Right ventricle myocardium inferior (tissue), 1 donor: ENCODE measurements at places on chromosomes 7 and 10.

DNA sequence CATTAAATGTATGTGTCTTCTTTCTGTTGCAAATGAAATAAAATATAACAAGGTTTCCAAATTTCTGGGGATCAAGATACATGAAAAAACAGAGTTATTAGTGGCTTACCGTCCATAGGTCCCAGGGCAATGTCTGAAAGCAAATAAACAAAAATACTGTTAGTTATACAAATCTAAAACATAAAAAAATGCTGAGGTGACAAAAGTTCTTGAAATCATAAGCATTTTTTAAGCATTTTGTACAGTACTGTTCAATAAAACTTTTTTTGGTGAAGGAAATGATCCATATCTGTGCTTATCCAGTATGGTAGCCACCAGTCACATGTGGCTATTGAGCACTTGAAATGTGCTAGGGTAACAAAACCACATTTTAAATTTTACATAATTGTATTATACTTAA is 158.6 kb upstream of the TARP start:
- DNase-seq = no peak

- DNase-seq = no peak
These were observed 107.6 kb downstream of the KCNMA1 start for GRCh38 chr10:77530011-77530410.

DNA sequence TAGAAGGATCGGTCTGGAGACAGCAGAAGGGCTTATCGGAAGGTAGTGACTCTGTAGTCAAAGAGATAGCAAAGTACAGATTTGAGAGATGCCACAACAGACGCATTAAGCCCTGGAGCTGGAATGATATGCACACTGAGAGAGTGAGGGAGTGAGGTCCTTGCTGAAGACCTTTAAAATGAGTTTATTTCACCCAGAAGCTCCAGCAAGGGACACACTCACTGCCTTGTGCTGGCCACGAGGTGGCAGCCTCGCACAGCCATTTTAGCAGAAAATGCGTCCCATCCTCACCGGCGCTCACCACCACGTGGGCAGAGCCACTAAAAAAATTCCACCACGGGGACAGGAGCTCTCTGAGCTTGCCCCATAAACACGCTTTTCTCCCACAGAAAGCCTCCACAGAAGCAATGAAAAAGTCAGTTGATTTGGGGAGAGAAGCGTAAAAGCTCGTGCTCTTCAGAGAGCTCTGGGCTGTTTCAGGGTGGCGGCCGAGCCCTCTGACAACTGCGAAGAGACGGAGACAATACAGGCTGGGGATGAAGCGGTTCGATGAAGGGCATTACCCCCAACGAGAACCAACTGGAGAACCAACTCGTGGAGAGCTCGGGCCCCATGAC is 163.0 kb upstream of the KLF14 start:
- DNase-seq = peak; percentile 82

DNA sequence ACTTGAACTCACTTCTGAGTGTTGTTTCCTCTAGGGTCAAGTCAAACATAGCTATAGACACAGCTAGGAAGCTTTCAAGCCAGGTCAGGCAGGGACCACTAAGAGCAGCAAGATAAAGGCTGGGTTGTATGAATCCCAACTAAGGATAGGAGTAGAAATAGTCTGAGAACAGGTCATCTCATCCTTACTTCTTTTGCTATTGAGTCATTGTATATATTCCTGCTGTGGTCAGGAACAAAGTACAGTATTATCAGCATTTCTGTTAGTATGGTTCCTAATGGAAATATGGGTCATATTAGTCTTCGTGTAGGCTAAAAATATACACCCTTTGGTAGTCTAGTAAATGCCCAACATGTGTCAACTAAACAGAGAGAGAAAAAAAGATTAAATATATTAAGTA is 145.3 kb downstream of the BTAF1 start:
- no peak for DNase-seq

GRCh38 chr7:134643131-134643530 is 3.5 kb upstream of the BPGM start:
- DNase-seq = no peak

- DNase-seq = no peak
These were observed 114.1 kb downstream of the ABCA13 start for GRCh38 chr7:48285373-48285772.

GRCh38 chr7:107090457-107090856 is 46.0 kb downstream of the PRKAR2B start:
- no peak for DNase-seq

GRCh38 chr7:81770728-81771223 is 929 bp upstream of the HGF start:
- no peak for DNase-seq

GRCh38 chr10:132443605-132443982 is 46.6 kb downstream of the PWWP2B start:
- peak; percentile 63 for DNase-seq

DNA sequence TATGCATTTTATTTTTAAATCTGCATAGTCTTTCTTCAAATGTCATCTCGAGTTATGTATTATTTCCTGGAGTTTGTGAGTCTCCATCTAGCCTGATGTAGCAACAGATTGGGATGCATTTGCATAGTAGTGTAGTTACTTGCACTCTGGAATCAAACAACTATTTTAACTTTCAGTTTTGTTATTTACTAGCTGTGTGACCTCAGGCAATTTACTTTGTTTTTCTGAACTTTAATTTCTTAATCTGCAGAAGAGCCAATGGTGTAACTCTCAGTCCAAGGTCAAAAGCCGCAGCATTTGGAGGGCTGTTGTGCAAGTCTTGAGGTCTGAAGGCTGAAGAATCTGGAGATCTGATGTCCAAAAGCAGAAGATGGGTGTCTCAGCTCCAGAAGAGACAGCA is 175.8 kb upstream of the SORCS1 start:
- DNase-seq = no peak

DNA sequence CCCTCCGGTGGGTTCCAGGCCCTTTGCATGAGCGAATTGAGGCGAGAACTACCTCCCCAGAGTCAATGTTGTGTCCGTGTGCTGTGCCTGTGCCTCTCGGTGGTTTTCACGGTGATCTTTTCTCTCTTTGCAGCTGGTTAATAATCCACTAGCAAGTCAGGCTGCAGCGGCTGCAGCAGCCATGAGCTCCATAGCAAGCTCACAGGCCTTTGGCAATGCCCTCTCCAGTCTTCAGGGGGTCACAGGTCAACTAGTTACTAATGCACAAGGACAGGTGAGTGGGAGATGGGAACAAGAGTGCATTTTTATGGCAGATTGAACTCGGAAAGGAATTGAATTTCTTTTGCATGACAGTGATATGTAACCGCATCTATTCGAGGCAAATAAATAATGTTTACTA is 159.7 kb upstream of the YAE1 start:
- no peak for DNase-seq

DNA sequence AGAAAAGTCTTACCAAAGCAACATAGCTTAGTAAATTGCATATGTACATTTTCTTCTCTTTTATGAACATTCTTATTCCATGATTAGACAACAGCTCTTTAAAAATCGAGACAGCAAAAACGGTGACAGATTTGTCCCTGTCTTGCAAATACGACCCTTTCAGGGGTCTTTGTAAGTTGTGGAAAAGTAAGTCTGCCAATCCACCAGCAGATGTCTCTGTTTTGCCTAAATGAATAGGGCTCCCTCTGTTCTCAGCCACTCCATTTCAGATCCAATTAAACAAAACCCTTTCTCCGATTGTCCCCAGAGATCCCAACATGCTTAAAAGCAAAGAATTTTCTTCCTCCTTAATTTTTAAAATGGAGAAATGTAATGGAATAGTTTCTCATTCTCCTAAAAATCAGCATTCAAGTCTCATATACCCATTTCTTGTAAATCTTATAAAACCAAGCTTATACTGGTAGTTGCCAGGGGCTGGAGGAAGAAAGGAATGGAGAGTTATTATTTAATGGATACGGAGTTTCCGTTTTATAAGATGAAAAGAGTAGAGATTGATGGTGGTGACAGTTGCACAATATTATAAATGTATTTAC is 61.0 kb upstream of the NFE2L3 start:
- no peak for DNase-seq

- DNase-seq = no peak
These were observed 1.1 kb downstream of the EPHB6 start for GRCh38 chr7:142855756-142856564.

GRCh38 chr10:91167406-91167805 is 53.1 kb upstream of the PCGF5 start:
- no peak for DNase-seq

DNA sequence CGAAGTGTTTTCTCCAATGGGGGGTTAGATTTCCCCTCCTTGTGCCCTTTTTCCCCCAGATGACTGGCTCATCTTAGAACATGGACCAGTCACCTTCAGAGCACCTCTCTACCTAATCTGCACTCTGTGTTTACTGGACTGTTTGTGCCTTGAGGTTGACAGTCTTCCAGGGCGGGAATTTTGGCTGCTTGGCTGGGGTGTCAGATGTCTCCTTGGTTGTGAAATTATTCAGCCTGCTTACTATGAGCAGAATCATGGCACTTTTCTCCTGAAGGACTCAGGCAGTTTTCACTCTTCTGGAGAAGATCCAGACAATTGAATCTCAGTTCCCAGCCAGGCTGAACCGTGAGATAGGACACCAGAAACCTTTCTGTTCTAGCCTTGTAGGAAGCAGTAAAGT is 60.3 kb upstream of the NFKB2 start:
- DNase-seq = no peak

- no peak for DNase-seq
These were observed 196.8 kb downstream of the ADRA2A start for GRCh38 chr10:111273635-111274034.

DNA sequence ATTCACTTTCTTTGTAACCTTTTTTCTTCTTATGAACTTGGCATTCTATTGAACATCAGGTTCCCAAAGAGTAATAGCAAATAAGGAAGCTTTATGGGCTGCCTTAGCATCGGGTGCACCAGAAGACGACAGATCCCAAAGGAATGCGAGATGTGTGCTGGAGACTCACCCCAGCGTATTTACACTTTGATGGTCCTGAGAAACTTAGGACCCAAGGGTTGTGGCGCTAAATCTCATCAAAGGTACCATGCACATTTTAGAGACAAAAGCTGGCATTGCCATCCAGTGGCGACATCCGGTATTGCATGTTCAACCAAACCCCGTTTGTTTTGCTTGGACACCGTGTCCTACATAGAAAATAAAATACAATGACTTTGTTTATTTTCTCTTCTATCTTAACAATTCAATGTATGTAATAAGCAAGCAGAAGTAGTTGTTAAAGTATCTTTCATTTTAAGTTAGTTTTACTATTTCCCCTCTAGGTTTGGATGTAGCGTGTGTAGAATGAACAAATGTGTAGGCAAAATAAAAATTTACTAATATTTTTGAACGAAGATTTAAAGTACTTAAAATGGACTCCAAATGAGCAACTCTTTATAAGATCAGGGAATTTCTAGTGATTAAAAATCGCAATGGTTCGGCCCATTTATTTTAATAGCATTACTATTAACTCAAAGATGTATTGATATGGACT is 1154.8 kb downstream of the GATA3 start:
- no peak for DNase-seq

- DNase-seq = no peak
These were observed 331.9 kb downstream of the ACTR3B start for GRCh38 chr7:153091477-153091876.

- no peak for DNase-seq
These were observed 11.6 kb downstream of the ZNF316 start for GRCh38 chr7:6648815-6649104.

- DNase-seq = no peak
These were observed 24.5 kb upstream of the IL6 start for GRCh38 chr7:22702516-22702915.

DNA sequence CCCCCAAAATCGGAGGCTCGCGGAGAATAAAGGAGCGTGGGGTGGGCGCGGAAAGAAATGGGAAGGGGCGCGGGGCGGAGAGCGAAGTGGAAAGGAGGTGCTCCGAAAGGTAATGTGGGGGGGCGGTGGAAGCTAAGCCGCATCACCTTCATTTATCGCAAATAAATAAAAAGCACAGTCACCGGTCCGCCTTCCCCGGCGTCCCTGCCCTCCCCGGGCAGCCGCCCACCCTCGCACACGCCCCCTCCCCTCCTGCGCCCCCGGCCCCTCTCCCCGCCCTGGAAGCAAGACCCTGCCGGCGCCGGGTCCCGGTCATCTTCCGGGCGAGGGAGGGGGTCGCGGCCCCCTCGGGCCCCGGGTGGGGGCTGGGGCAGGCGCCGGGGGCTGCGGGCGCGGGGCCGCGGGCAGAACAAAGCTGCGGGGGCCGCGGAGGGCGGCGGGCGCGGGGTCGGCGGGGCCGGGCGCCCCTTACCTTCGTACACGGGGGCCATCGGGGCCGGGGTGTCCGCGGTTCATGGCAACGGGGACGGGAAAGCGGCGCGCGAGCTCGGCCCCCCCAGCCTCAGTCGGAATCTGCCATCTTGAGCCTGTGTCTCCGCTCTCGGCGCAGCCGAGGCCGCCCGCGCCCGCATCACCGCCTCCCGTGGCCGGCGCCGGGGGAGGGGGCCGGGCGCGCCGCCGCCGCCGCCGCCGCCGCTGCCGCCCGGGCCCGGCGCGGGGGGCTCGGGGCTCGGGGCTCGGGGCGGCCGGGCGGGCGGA is 486 bp downstream of the HIPK2 start:
- peak; percentile 80 for DNase-seq

DNA sequence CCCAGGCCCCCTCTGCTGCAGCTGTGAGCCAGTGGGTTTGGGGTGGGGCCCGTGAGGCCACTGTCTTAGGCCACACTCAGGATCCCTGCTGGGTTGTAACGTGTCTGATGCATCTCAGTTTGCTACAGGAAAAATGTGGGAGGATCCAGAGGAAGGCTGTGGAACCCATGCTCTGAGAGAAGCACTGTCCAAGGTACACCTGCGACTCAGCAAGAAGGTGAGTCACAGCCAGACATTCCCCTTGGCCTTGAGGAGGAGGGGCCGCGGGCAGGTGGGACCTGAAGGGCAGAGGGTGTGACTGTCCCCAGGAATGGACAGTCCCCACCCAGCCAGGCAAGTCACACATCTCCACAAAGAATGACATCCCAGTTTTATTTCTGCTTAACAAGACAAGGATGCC is 27.8 kb upstream of the C10orf120 start:
- DNase-seq = no peak

GRCh38 chr7:120165227-120165626 is 107.7 kb upstream of the KCND2 start:
- no peak for DNase-seq

DNA sequence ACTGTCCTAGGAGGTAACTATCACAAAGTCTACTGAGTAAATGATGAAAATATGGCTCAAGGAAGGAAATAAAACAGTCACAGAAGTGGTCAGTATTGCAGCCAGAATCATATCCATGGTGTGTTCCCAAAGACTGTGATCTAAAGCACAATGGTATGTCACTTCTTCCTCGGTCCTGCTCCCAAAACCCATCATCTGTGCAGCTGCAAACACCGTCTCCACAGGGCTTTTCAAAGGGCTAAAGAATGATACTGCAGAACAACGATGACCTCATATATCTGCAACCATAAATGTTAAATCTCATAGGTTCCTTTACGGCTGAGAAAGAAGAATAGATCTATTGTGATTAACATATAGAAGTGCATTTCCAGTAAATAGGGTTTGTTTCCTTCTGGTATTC is 465.0 kb downstream of the GRID1 start:
- DNase-seq = no peak
